T-helper 2 cell treated with Interferon-gamma antibody and Interleukin-4, amounts not matched to agents 5 μg/mL and 100 μg/mL, for 36 hours (primary cell): ENCODE measurements at places on chromosomes 4 and X.

DNA sequence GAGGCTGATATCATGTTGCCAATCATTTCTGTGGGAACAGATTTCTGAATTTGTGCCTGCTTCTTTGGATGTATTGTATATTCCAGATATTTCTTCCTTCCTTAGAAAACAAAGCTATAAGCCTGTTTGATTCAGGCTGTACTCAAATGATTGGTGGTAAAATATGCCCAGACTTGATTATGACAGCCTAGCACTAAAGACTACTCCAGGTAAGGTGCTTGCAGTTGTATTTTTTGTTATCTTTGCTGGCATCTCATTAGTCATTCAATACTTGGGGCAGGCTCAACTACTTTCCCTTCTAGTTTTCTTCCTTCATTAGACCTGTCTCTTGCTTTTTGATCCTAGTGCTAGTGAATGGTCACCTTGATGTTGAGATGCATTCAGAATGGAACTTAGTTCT, 90.6 kb downstream of the ZNF518B start:
- DNase-seq, result no peak

GRCh38 chr4:134189480-134189879, 12.1 kb downstream of the PABPC4L start:
- no peak for DNase-seq

- DNase-seq, result peak; percentile 27
Measured at GRCh38 chr4:105140684-105141490, 5.8 kb upstream of the TET2 start.

GRCh38 chrX:107207089-107207488, 678 bp downstream of the DNAAF6 start:
- DNase-seq, result no peak

- no peak for DNase-seq
Measured at GRCh38 chr4:102316585-102316984, 28.7 kb downstream of the SLC39A8 start.

DNA sequence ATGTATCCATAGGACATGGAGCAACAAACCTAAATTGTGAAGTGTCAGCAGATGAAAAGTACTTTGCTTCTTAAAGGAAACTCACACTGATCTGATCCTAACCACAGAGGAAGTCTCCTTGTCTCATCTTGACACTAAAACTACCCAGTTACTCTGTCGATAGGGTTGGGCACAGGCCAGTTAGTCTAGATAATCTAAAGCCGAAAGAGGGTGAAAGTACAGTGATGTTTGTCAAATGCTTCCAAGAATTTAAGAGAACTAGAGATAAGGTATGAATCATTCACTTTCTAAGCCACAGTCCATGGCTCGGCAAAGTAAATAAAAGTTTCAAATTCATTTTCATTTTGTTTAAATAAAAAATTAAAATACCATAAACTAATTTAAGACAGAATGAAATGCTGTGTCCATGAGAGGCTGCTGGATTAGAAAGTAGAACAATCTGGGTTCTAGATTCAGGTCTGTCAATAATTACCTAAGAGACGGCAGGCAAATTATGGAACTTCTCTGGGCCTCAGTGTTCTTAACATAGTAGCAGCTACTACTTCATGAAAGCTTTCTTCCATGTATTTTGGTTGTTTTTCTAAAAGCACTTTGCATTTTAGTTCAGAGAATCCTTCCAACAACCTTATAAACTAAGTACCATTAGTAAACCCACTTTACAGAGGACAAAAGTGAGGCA, 176.7 kb downstream of the LDB2 start:
- peak; percentile 4 for DNase-seq

- no peak for DNase-seq
Measured at GRCh38 chr4:109179061-109179460, 123.4 kb downstream of the COL25A1 start.

DNA sequence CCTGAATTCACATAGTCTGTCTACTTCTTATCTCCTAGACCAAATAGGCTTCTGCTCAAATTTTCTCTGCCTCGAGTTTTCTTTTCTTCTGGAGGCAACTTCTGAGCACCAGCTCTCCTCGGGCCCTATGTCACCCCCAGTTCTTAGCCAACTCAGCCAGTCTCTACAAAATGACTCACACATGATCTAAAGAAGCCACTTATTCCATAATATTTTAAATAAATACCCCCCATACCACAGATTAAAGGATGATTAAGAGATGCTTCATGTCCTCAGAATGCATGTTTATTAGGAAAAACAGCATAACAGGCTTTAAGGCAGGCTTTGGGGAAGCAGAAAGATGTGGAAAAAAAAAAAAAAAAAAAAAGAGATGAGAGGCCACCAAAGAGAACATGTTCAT, 36.6 kb upstream of the DDX53 start:
- no peak for DNase-seq

DNA sequence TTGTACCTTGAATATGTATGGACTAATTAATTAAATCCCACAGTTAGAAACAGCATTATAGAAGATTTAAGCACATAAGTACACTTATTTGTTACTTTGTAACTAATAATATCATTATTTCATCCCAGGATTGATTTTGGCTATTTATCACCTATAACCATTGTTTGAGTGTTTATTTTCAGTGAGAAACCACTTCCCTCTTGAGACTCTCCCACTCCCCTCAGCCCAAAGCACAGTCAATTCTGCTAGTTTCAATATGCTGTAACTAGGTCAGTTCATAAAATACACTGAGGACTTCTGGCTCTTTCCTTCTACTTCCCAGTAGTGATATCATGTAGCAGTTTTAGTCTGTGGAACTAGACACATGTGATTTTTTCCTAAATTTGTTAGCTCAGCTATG, 16.3 kb downstream of the OFD1 start:
- no peak for DNase-seq

DNA sequence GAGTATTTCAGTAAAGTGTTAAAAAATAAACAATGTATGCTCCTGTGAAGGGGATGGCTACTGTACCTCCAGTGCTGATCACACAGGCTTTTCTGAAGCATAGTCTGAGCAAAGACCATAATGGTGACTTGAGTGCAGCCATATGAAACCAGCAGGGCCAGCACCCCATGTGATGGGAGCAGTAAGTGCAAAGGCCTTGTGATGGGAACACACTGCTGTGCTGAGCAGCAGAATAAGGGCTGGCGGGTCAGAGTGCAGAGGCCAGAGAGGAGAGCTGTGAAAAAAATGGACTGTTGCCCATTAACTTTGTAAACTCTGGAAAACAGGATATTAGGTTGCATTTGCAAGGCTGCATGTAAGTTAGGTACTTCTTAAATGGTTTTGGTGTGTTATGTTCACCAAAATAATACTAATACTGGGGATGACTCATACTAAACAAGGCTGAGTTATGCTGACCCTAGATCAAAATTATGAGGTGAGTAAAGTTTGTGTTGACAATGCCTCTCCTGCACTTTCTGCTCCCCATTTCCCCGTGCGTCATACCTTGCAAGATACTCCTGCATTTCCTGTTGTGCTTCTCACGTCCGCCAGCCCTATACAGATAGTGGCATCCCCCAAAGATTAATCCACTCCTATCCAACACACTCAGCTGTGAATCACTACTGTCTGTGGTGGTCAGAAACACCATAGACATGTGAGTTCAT, 67.0 kb upstream of the FAM9A start:
- no peak for DNase-seq

- DNase-seq, result no peak
Measured at GRCh38 chr4:30495651-30496310, 224.4 kb upstream of the PCDH7 start.

DNA sequence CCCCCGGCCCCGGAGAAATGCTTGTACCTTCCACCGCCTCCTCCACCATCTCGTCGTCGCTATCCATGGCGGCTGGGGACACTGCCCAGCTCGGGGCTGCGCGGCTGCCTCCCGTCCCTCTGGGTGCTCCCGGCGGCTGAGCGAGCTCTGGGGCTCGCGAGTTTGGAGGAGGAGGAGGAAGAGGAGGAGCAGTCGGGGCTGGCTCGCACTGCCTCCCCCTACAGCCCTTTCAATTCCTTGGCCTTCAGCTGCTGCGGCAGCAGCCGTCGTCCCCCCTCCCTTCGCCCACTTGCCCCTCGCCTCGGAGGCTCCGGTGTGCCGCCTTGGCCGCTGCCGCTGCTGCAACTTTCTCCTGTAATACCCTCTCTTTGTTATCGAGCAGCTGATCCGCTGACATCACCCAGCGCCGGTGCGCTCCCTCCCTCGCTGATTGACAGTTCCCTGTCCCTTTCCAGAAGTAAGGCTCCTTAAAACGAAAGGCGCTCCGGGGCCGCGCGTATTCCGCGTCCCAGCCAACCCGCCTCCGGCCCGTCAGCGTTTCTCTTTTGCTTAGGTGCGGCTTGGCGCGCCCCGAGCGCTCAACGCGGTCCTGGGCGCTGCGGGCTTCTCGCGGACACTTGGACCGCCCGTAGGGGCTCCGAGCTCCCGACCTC, at the start of gene SETD7:
Gene SETD7 (minus strand): TSS at position 149 of the 653 bp plus-strand sequence. CDS start 82 bp downstream, at position 67.
- peak; percentile 68 for DNase-seq

DNA sequence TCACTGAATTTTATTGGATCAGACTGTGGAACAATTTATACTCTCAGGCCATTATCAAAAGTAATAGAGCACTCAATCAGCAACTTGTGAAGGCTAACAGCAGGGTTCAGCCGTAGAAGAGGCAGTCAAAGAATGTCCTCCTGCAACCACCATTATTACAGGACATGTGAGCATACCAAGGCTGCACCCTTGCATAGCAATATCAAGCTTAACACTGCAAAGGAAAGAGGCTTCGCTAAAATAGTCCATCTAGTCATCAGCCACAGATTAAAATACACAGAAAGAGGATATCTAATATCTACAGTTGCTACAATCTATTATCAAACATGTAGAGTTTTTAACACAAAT, 42.9 kb upstream of the TMPRSS11B start:
- DNase-seq, result no peak

DNA sequence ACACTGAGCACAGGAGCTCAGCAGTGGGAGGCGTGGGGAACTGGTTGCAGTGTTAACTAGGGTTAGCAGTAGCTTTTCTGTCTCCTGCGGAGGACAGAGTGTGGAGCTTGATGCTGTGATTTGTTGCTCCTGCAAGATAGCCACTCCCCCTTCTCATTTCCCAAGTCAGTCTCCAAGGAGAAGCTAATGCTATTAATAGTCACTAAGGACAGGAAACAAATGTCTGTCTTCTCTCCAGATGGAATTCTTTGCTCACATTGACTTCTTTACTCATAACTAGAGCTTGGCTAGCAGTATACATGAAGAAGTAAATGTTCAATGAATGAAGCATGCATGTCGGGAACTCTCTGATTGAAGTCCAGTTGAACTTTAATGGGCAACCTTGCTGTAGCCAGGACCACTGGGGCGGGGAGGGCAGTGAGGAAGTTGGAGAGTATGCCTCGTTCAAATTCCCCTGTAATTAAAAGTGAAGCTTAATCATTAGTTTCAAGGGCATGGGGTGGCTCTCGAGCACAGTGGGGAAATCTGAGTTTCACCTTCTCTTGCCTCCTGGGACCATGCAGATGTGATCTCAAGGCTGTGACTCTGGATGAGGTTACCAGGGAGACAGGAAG, 156.6 kb upstream of the SCML1 start:
- no peak for DNase-seq

DNA sequence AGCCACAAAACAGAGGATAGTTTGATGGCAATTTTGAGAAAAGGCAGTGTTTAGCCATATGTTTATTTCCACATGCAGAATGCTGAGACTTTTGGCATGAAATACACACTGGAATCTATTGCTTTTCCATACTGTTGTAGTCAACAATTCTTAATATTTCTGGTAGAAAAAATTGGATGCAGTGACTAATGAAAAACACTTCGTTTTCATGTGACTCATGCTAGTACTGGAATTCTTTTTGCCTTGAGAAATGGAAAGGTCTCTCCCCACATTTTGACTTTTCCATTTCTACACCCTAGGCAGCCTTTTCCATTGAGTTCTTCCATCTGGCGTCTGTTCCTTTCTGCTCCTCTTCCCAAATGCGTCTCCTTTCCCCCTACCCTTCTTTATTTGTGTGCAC, 425.2 kb upstream of the FTHL17 start:
- DNase-seq, result no peak

- DNase-seq, result no peak
Measured at GRCh38 chrX:118526149-118526548, 30.5 kb downstream of the DOCK11 start.

DNA sequence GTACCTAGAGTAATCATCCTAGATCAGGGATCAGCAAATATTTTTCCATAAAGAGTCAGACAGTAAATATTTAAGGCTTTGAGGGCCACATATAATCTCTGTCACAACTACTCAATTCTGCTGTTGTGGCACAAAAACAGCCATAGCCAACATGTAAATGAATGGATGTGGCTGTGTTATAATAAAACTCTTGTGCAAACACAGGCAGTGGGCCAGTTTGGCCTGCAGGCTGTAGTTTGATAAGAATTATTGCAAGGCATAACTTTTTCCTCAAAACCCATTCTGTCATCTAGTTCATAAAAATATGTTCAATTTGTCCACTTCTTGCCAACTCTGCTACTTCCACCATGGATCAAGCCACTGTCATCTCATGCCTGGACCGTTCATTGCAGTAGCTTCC, 39.4 kb upstream of the SHROOM4 start:
- DNase-seq, result no peak

DNA sequence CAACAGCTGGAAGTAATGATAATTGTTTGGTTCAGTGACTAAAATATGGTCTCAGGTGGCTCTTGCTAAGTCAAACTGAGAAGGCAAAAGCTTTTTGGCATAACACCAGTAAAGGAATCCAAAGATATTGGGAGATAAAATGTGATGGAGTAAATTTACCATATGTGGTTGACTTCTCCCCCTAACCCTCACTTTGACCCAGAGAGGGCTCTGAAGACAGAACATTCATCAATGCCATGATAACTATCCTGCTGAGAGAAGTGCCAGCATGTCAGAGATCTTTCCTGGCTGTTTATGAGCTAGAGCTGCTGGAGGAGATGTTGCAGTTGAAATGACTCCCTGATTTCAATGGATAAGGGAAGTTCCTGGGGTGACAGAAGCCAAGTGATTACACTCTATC, 213.4 kb downstream of the SPCS3 start:
- DNase-seq, result no peak

DNA sequence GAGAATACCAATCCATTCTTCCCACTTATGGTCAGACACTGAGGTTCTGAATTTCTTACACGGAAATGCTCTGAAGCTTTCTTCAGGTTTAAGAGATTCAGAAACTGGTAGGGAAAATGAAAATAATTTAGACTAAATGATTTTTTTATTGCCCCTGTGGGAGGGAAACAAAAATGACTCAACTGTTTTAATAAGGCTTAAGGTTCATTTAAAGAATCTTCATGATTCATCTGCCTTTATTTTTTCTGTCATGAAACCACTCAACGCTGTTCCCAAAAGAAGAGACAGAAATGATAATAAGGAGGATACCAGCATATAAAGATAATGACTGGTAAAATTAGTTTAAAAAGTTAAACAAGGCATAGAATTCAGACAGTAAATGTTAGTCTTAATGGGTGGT, 39.3 kb upstream of the FAM47B start:
- DNase-seq, result no peak

GRCh38 chr4:66629927-66630326, 915.4 kb downstream of the CENPC start:
- DNase-seq, result no peak

GRCh38 chrX:115958687-115959359, 211.7 kb upstream of the AGTR2 start:
- DNase-seq, result no peak
